ENCODE measurements at places on chromosomes 2 and 18.

- no peak for DNase-seq
Observed at GRCh38 chr2:54657664-54658083, 65.8 kb upstream of the EML6 start.

DNA sequence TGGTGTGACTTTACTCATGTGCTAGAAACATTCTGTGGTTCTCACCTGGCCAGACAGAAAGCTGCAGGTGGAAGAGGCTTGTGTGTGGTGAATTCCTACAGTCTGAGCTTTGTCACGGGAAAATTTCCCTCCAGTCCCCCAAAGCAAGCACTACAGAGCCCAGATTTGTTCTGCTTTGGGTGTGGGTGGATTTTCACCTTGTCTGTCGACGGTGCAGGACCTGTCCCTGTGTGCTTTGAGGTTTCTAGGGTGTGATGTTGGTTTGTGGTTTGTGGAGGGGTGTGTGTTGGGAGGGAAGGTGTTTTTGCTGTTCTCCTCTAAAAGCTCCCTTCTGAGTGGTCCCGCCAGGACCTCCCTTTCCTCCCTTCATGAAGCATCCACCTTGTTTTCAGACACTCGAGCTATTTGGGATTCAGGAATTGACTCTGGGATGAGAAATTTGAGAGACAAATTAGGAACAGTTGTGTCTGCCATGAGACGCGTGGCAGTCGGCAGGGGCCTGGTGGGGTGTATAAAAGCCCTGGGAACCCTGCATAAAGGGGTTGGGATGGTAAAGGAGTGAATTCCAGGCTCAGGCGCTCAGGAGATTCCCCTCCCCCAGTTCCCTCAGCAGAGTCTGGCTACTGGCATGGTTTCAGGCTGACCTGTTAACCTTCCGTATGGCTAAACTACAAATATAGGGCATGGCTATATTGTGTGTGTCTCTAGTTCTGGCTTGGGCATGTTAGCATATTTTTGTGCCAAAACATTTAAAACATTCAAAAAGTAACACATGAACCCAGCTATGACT is 65.5 kb downstream of the DGKD start:
- no peak for DNase-seq

- no peak for DNase-seq
Observed at GRCh38 chr2:12262681-12263436, 453.9 kb upstream of the TRIB2 start.

DNA sequence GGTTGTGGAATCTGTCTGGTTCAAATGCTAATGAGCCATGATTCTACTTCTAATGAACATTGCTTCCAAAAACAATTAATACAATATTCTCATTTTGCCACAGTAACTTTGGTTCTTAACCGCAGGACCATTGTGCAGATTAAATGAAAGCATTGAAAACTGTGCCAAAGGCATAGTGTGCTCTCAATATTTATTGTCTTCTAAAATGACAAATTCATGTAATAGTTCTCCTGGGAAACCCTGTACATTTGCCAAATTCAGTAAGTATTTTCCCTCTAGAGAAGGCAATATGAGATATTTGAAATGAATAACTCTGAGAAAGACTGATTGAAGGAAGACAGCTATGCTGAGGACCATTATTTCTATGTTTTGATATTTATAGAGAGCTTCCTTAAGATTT is 246.3 kb downstream of the CCDC102B start:
- no peak for DNase-seq

GRCh38 chr2:149650006-149650405 is 62.4 kb upstream of the MMADHC start:
- DNase-seq = no peak

DNA sequence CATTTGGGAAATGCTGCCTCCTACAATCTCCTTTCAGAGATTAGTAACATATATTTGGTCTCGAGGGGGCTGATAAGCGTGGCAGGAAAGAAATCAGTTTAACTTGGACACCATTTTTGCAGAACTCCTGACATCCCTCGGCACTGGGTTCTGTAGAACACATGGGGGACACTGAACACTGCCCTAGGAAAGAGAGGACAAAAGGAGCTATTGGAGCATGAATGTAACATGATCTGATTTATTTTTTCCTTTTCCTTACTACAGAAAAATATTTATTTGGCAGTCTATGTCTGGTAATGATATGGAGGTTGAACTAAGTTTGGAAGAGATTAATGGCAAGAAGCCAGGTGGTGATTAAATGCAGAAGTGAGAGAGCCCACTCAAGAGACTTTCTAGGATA is 153.8 kb downstream of the AFF3 start:
- no peak for DNase-seq

GRCh38 chr2:118696786-118697465 is 150.5 kb downstream of the EN1 start:
- no peak for DNase-seq

DNA sequence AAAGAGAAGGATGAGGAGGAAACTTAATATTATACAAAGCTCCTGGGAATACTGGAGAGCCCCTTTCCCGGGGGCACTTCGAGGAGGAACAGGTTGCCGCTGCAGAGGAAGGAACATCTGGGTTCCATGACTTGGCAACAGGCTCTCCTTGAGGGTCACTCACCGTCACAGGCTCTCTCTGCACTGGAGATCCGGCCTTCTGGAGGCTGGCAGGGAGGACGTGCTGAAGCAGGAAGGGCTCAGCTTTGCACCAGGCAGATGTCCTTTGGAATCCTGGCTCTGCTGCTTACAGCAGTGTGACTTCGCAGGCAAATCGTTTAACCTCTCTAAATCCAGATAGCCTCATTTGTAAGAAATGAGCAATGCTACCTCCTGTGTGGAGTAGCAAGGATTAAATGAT is 2.9 kb upstream of the DPYSL5 start:
- DNase-seq = no peak

GRCh38 chr2:160940699-160941098 is 219.5 kb upstream of the TANK start:
- no peak for DNase-seq

- no peak for DNase-seq
Observed at GRCh38 chr2:54103454-54104314, 11.7 kb upstream of the ACYP2 start.

DNA sequence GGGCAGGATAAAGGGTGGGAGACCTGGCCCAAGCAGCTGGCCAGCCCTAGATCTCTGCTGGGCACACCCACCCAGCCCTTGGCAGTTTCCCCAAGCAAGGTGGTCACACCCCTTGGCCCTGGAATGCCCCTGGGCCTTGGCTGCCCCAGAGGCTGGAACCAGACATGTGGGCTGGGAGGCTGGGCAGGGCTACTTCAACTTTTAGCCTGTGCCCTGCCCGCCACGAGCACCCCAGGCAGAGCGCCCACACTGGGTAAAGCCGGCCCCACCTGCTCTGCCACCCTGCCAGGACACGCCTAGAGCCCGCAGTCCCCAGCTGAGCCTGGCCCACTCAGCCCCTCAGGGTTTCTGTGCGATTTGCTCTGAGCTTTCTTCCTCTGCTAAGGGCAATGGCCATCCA is 119.7 kb upstream of the SMAD2 start:
- no peak for DNase-seq

GRCh38 chr18:3225588-3225987 is 5.8 kb upstream of the MYOM1 start:
- DNase-seq = no peak

DNA sequence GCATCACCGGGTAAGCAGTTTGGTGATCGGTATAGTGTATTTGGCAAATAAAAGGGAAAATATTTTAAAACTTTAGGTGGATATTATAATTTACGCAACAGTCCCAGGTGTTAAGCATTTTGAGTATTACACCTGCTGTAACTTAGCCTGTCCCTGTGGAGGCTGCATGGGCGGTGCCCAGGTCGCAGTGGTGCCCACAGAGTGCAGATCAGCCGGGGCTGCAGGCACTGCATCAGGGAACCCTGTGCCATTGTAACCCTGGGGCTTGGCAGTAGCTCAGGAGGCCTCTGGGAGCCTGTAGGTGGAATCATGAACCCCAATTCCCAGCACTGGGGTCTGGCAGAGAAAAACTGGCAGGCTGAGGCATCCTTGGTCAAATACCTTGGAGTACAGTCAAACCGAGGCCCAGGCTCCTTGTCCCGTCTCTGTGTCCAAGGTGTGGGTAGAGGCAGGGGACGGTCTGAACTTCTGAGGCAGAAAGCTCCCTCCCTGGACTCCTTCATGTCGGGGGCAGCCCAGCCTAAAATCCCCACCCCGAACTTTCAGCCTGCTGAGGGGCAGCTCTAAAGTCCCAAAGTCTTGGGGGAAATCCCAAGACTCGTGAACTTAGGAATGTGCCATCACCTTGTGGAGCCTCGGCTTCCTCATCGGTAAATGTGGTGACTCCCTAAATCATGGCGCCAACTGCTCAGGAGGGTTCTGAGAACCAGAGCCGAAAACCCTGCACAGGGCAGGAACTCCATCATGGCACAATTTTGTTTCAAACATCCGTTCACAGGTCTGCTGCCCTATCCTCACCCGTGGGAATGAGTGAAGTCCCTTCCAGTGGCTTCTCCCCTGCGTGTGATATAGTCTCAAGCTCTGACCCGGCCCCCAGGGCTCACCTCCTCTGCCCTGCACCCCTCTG is 85.7 kb downstream of the INHBB start:
- no peak for DNase-seq

DNA sequence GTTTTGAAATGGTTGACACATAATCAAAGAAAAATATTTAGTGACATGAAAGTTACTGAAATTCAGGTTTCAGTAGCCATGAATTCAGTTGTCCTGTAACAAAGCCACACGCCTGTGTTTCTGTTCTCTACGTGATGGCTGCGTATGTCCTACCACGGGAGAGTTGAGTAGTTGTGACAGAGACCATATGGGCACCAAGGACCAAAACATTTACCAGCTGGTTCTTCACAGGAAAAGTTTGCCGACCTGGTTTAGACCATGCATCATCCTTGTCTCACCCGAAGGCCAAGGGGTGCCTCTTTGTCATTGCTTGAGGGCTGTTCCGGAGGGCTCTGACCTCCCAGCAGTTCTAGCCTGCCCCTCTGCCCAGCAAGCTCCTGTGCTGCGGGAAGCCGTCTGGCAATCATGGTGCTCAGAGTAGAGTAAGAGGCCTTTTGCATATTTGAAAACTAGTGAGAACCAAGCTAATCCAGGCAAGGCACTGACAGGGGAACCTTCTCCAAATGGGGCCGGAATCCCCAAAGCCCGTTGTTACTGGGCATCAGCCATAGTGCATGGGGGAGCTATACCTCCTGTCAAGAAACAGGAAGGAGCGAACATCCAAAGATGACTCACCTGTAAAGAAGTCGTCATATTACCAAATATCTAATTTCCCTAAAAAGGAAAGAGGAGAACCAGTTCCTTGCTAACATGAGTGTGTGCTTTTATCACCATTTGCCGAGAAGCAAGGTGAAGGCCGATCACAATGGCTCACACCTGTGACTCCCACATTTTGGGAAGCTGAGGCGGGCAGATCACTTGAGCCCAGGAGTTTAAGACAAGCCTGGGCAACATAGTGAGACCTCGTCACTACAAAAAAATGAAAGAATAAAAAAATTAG is 92.6 kb upstream of the RAB12 start:
- no peak for DNase-seq

GRCh38 chr2:15665067-15665942 is 73.6 kb downstream of the DDX1 start:
- DNase-seq = no peak

DNA sequence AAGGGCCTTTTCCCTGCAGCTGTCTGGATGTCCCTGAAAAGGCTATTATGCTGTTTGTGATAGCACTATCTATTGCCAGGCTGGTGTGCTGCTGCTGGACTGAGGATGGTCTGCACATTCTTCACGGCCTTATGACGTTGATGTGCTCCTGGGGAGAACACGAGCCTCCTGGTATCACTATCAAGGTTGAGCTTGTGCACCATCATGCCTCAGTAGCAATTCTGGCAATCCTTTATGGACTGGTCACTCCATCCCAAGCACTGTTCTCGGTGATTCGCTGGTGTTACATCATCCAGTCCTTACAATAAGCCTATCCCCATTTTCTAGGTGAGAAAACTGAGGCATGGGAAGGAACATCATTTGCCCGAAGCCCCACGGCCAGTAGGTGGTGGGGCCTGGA is 18.2 kb upstream of the CCBE1 start:
- no peak for DNase-seq

- peak; percentile 36 for DNase-seq
Observed at GRCh38 chr2:119856469-119856901, 96.8 kb downstream of the PTPN4 start.

DNA sequence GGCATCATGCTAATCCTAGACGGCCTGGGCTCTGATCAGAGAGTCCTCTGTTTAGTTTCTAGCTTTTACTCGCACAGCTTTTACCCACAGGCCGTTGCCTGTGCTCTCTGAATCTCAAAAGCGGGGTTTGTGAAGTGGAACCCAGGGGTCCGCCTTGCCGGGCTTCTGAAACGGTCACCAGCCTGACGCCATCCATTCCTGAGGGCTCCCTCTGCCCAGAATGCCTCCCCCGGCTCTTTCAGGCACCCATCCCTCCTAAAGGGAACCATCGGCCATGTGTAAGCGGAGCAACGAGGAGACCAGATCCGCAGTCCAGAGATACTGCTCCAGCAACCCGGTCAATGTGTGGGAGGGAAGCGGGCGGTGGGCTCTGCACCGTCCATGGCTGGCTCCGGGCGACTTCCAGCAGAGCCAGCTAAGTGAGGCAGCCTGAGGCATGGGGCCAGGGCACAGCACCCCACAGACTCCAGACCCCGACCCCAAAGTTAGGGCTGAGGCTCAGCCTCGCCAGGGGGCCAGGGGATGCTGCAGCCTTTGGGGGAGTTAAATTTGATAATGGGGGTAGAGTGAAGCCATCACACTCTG is 28.8 kb downstream of the SALL3 start:
- no peak for DNase-seq

GRCh38 chr2:208479342-208479741 is 72.8 kb downstream of the PTH2R start:
- DNase-seq = no peak

DNA sequence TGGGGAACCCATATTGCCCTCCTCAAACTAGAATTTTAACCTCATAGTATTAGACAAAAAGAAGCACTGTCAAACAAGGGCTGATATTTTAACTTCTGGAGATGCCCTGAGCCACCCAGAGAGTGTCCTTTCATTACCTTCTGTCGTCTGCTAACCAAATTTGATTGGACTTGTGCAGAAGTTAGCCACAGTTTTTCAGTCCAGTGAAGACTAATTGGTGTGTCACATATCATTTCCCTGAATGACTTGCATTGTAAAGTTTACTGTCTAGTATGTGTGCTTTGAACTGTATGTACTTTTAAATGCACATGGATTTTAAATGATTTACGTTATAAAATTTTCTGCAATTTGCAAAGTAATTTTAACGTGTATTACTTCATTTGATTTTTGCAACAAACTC is 646.5 kb downstream of the SATB2 start:
- no peak for DNase-seq

- no peak for DNase-seq
Observed at GRCh38 chr18:23682472-23682871, 6.8 kb upstream of the LAMA3 start.

DNA sequence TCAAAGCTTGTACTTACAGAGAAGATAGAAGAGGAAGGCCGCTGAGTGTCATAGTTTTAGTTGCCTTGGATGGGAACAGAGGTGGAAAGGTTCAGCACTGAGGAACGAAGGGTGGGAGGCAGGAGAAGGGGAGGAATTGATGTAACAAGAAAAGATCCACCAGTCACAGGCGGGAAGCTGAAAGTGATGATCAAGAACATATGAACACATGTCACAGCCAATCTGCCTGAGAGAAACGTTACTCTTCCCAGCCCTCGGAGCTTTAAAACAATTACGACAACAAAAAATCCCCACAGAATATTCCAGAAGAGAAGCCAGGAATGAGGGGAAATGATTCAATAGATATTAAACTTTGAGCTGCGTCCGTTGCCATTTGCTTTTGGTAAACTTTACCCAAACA is 87.1 kb downstream of the TSHZ1 start:
- no peak for DNase-seq

All from spinal cord (tissue), 10 donors.